ENCODE measurements at places on chromosomes 3 and 15.

DNA sequence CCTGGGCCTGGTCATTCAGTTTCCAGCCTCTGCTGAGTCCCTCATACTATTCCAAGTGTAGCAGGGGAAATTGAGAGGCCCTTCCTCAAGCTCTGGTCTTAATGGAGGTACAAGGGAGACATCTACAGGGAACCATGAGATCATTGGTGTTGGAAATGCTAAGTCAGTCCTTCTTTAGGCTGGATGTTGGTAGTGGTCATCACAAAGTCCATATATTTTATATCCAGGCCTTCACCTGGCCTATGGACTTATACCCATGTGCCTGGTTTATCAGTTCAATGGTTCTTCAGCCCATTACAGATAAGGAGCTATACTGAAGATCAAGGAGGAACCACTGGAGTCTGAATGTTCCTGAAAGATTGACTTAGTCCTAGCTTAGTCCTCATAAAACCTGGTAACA lies 135.0 kb downstream of the STAG1 start:
- DNase-seq, result no peak

GRCh38 chr3:187017511-187018230 lies 87.3 kb downstream of the ST6GAL1 start:
- no peak for DNase-seq

DNA sequence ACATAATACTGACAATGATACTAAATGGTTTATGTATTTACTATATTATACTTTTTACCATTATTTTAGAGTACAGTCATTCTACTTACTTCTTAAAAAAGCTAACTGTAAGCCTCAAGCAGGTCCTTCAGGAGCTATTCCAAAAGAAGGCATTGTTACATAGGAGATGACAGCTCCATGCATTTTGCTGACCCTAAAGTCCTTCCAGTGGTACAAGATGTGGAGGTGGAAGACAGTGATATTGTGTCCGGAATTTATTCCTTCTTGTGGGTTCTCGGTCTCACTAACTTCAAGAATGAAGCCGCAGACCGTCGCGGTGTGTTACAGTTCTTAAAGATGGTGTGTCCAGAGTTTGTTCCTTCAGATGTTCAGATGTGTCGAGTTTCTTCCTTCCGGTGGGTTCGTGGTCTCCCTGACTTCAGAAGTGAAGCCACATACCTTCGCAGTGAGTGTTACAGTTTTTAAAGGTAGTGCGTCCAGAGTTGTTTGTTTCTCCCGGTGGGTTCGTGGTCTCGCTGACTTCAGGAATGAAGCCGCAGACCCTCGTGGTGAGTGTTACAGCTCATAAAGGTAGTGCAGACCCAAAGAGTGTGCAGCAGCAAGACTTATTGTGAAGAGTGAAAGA lies 20.9 kb downstream of the AVEN start:
- DNase-seq, result no peak

DNA sequence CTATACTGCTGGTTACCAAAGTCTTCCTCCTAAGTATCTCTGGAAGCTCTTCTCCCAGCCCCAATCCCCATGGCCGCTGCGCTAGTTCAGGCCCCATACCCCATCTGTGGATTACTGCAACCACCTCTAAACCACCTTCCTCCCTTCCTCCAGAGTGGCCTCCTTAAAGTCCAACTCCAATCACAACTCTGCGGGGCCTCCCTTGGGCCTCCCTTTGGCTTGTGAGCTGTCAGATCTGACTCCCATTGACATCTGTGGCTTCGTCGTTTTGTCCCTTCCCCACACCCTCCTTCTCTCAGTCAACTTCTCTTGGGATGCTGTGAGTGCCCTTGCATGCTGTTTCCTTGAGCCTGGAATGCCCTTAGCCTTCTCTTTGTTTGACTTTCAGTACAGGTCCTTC lies 9.3 kb upstream of the HRH1 start:
- DNase-seq, result no peak

- no peak for DNase-seq
Observed at GRCh38 chr3:148727231-148727630, 29.5 kb downstream of the AGTR1 start.

- DNase-seq, result no peak
Observed at GRCh38 chr3:143329567-143330211, 210.1 kb downstream of the CHST2 start.

GRCh38 chr3:168220556-168220955 lies 124.8 kb upstream of the GOLIM4 start:
- DNase-seq, result no peak

GRCh38 chr3:170801597-170801996 lies 68.4 kb downstream of the RPL22L1 start:
- DNase-seq, result no peak

DNA sequence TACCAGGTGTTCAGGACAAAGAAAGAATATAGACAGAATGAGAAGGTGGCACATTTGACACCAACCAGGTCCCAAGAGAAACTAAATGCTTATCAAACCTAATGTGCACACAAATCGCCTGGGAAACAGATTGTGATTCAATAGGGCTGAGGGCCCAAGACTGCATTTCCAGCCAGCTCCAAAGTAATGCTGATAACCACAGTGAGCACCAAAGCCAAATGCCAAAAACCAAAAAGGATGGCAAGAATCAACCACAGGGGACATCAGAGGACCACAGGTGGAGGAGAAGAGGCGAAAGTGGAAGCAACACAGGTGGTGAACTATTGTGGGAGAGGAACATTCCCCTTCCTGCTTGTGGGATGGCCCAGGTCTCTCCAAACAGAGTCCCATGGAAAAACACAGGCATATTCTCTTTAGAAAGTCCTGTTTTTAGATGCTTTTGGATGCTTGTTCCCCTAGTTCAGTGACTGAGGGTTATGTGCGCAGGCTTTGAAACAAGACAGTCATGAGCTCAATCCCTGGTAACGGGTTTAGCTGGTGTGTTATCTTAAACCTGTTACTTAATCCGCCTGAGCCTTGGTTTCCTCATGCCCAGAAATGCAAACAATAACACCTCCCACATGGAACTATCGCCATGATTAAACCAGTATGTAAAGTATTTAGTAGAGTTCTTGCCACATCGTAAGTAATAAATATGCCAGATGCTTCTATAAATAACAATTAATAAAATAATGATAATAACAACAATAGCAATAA lies 241.7 kb downstream of the ATP8B4 start:
- no peak for DNase-seq

- peak; percentile 72 for DNase-seq
Observed at GRCh38 chr3:58463181-58463941, 28.5 kb upstream of the KCTD6 start.

DNA sequence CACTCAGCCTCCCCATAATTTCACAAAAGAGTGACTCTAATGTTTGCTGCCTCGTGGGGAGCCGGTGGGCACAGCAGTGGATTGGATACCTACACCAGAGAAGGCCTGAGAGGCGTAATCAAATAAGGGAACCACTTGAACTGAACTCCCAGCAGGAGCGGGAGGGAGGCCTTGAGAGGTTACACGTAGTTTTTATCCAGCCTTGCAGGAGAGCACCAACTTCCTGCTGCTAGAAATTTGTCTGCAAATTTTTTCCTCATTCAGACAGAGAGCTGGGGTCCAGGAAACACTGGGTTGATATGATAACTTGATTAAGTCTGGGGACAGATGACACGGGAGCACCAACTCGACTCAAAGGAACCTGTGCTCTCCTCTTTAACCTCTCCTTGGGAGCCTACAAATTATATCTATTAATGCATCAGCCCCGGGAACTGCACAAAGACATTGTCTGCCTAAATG lies 69.8 kb downstream of the HES1 start:
- DNase-seq, result no peak

- DNase-seq, result no peak
Observed at GRCh38 chr3:138881233-138881632, 46.5 kb upstream of the PIK3CB start.

GRCh38 chr15:39558421-39558820 lies 22.5 kb upstream of the THBS1 start:
- DNase-seq, result no peak

- DNase-seq, result peak; percentile 15
Observed at GRCh38 chr15:70156671-70157271, 59.1 kb upstream of the TLE3 start.

DNA sequence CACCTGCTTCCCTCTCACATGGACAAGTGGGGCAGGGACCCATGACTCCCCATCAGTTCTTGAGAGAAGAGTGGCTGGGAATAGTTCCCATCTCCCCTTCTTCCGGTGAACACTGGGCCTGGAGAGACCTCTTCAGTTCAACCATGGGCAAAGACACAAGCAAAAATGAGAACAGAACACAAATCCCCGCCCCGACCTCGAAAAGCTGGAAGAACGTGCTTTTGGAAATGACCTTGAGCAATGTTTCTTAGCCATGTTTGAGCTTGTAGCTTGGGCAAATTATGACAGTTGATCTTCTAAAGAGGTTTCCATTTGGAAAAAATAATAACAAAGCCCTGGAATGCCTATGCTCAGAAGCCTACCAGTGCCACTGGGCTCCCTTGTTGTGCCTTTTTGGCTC lies 59.0 kb downstream of the FAM174B start:
- DNase-seq, result no peak

DNA sequence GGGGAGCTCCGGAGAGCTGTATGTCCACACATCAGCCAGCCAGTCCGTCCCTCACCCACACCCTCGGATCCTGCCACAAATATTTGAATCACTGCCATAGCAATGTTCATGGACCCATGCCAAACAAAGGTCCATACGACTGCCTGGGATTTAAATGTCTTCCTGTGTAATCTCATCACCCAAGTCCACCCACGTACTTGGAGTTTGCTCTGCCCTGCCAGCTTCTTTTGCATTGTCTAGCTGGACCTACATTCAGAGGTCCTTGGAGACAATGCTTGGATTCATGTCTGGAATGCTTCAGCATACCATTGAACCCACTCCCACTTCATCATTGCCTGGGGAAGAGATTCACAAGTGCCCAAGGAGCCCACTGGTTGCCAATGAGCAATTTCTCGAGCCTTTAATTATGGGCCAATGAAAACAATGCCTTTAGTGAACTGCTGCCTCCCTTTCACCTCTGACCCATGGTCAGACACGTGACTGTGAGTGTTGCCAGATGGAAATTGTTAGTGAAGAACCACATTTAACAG lies 90.4 kb upstream of the PHLDB2 start:
- peak; percentile 81 for DNase-seq

DNA sequence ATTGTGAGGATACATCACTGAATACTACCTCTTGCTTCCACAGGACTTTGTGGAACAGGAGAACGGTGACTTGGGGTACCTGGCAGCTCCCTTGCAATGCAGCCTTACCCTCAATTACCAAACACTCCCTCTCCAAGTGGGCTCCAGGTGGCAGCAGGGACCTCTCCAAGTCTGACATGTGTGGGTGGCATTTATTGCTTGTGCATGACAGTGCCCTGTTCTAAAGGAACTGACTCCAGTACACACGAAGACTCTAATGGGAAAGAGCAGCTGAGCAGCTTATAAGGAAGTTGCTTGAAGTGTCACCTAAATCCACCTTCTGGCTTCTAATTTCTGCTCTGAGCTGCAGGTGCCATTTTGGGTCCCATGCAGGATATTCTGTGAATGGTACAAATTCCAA lies 174.1 kb upstream of the SLCO3A1 start:
- no peak for DNase-seq

GRCh38 chr3:30600572-30600971 lies 5.8 kb upstream of the TGFBR2 start:
- DNase-seq, result no peak

- DNase-seq, result peak; percentile 61
Observed at GRCh38 chr3:48077815-48078214, 61.6 kb upstream of the MAP4 start.

DNA sequence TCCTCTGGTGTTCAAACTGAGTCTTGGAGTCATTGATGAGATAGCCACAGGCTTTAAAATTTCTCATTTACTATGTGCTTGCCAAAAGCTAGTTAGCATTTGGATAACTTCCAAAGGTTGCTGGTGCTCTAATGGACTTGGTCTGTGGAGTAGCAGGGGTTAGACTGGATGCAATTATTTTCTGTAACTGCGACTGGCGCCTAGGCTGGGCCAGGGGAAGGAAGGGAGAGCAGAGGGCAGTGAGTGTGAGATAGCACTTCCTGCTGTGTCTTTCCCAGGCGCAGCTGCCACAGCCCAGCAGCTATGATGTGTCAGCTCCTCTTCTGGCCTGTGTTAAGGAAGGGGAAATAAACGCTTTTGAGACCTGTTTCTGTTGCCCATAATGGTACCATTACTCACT lies 98.6 kb downstream of the MYRIP start:
- DNase-seq, result no peak

- DNase-seq, result no peak
Observed at GRCh38 chr3:56775445-56775837, 26.3 kb downstream of the ARHGEF3 start.

GRCh38 chr3:189771842-189772450 lies 140.8 kb downstream of the TP63 start:
- DNase-seq, result no peak

- no peak for DNase-seq
Observed at GRCh38 chr3:115792206-115792955, 169.1 kb downstream of the GAP43 start.

DNA sequence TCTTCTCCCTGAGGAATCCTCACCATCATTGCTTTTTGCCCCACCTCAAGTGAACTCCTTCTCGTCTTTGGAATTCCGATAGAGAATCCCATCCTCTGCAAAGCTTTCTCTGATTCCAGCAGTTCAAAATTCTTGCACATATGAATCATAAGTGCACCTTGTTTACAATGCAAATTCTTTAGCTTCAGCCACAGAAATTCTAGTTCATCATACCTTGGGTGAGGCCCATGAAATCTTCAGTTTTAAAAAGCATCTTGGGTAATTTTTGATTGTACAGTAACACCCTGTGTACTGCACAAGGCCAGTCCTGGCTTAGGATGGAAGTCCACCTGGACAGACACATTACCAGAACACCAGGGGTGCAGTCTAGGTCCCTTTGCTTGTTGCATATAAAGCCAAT lies 30.8 kb downstream of the MDFIC2 start:
- no peak for DNase-seq

GRCh38 chr15:74468341-74469032 lies 7.5 kb upstream of the UBL7 start:
- DNase-seq, result no peak

- peak; percentile 57 for DNase-seq
Observed at GRCh38 chr3:139310474-139310933, 33.3 kb upstream of the MRPS22 start.

DNA sequence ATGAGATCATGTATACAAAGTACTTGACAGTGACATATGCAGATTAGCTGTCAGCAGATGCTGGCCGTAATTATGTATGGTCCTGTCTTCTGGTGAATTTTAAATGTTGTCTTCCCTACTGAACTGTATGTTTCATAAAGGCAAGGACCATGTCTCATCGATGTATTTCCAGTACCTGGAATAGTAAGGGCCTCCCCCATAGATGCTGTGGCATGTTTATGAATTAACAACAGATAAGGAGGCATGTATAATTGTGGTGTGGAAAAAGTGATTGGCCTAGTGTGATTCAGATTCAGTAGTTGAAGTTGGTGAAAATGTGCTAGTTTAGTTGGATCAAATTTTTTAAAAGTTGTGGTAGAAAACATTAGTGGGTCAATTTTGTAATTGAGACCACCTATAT lies 202.7 kb upstream of the SLC2A2 start:
- no peak for DNase-seq

DNA sequence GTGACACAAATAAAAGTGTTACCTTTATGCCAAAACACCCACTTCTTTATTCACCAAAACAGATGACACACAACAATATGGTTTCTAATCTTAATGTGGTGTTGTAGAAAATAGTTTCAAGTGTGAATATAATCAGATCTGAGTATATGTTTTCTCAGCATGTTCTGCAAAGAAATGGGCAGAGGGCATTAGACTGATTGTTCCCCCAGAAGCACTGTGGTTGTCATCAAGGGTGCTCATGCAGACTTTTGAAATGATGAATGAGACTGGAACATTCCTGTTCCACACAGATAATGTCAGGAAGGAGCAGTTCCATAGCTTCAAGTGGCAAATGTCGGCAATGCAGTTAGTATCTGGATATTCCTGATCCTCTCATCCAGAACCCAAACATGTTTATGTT lies 37.5 kb downstream of the GPR176 start:
- DNase-seq, result no peak

- no peak for DNase-seq
Observed at GRCh38 chr3:53166781-53167291, 5.8 kb downstream of the PRKCD start.
